ENCODE measurements at places on chromosomes 3 and 15.

DNA sequence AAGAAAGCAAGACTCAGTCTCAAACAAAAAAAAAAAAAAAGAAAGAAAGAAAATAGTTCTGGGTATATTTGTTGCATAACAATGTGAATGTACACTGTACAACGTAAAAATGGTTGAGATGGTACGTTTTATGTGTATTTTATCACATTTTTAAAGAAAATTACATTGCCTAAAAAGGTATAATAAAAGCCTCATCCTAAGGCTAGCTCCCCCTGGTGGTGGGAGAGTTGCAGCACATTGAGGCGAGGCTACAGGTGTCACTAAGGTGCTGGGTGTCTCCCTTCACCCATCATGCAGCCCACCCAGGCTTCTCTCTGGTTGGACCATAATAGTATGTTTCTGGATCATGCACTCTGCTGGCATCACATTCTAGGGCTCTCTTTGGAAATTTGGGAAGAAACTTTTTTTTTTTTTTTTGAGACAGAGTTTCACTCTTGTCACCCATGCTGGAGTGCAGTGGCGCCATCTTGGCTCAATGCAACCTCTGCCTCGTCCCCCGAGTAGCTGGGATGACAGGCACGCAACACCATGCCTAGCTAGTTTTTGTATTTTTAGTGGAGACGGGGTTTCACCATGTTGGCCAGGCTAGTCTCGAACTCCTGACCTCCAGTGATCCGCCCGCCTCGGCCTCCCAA is 12.4 kb upstream of the RAB11A start:
- peak; percentile 82 for DNase-seq

GRCh38 chr3:77421916-77422315 is 382.0 kb downstream of the ROBO2 start:
- DNase-seq = no peak

DNA sequence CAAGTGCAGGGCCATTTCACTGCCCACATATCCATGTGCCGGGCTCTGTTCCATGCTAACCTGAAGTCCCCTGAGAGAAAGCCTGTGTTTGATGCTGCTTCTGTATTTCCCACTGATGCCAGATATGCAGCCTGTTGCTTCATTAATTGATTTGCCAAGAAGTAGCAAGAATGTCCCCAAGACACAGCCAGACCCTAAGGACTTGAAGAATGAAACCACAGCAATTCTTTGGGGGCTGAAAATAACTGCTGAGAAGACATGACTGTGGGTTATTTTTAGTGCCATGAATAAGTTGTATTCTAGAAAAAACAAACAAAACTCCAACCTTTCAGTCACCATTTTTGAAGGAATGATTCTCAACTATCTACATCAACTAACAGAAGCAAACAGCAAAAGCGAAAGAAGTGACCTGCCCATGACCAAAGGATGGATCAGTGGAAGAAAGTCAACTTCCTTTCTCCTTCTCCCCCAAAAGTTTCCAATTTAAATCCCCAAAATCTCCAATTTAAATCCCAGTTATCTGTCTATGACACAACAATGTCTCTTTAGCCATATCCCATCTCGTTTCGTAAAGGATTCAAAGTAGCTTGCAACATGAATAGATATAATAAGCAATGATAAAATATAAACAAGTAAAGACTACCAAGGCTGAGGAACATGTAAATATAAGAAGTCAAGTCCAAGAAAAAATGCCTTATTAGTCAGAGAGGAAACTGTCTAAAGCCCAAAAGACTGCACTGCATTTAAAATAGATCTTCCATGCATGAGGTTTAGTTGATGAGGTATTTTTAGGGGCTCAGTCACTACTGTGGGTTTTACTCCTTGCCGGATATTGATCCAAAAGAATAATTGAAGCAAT is 226.8 kb downstream of the DTWD1 start:
- no peak for DNase-seq

- peak; percentile 24 for DNase-seq
Measured at GRCh38 chr3:52055537-52056351, 627 bp downstream of the DUSP7 start.

DNA sequence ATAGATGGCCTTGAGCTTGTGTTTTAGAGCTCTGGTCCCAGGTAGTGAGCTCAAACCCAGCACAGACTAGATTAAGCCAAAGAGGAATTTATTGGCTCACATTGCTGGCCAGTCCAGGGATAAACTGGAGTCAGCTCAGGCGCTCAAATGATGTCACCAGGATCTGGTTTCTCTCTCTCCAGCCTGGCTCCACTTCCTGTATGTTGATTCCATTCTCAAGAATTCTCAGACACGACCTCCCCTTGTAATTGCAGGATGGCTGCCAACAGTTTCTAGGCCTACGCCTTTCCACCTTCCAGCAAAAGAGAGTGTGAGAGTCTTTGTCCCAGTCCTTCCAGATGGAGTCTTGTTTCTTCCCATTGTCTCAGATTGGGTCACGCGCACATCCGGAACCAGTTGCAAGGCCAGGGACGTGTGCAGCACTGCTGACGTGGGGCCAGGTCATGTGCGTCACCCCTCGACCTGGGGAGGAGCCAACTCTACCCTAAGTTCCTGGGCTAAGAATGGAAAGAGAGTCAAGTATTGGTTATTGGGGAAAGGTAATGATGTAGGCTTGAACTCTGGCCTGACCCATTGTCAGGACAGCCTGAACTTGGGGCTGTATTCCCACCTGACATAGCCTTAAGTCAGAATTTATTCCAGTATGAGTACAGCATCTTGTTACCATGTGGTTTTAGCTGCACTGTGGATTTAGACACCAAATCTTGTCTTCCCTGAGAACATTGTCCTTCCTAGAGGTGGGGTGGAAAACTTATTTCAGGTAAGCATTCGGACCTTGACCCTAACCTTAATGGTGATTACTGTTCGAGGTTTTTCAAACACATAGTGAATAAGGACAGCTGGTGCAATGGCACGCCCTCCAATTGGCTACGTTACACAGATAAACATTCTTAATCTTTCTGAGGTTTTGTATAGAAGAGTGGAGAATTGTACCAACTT is 31.6 kb downstream of the CACNA1D start:
- no peak for DNase-seq

GRCh38 chr3:124784686-124785382 is 54.6 kb downstream of the UMPS start:
- no peak for DNase-seq

- DNase-seq = no peak
Measured at GRCh38 chr3:55796533-55796932, 309.4 kb upstream of the WNT5A start.

DNA sequence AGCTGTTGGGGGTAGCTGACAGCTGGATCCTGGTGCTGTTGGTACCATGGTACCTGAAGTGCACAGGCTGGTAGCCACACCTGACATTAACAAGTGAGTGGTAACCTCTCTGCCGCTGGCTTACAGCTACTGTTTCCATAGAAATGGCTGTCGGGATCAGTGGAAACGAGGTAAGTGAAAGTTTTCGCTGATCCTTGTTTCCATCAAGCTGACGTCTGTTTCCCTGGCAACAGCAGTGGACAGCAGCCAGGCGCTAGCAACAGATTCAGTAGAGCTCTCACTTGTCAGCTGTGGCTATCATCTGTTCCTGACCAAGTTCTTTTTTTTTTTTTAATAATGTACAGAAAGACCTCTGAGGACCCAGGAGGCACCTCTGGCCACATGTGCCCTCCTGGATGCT is 166.2 kb downstream of the CHDH start:
- DNase-seq = no peak

- DNase-seq = no peak
Measured at GRCh38 chr3:43608751-43609150, 13.1 kb downstream of the ANO10 start.

DNA sequence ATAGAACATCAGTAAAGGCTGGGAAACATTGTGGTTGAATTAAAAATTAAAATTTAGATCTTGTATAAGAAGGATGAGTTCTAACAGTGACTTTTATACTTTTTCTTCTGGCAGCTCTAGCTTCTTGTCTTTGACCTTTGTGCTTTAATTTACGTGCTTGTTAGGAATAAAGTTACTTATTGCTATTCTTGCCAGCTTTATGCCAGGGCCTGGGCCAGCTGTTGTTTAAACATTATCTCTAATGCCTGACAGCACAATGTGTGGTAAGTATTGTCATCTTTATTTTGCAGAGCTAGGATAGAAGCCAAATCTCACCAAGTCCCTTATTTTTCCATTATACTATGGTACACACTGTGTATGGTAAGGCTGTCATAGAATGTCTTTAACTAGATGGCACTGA is 766.7 kb upstream of the GOLIM4 start:
- no peak for DNase-seq

- DNase-seq = no peak
Measured at GRCh38 chr3:152682477-152682876, 152.5 kb upstream of the P2RY1 start.

- no peak for DNase-seq
Measured at GRCh38 chr3:149527531-149528339, 53.2 kb downstream of the TM4SF4 start.

DNA sequence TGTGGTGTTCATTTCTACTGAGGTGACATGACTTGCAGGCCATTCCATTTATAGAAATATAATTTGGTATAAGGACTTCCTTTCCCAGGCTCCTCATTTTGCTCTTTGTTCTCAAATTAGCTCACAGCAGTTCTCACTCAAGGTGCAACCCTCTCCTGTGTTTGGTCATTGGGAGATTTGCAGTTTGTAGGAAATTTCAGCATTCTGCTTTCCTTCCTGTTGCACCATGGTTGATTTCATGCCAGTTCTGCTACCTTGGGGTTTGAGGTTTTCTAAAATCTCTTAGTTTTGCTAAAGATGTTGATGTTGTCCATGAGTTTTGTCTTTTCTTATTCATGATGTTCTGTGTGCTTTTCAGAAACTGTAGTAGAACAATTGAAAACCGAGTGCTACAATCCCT is 65.7 kb upstream of the PROK2 start:
- no peak for DNase-seq

GRCh38 chr3:101381809-101382208 is 61.4 kb upstream of the IMPG2 start:
- no peak for DNase-seq

DNA sequence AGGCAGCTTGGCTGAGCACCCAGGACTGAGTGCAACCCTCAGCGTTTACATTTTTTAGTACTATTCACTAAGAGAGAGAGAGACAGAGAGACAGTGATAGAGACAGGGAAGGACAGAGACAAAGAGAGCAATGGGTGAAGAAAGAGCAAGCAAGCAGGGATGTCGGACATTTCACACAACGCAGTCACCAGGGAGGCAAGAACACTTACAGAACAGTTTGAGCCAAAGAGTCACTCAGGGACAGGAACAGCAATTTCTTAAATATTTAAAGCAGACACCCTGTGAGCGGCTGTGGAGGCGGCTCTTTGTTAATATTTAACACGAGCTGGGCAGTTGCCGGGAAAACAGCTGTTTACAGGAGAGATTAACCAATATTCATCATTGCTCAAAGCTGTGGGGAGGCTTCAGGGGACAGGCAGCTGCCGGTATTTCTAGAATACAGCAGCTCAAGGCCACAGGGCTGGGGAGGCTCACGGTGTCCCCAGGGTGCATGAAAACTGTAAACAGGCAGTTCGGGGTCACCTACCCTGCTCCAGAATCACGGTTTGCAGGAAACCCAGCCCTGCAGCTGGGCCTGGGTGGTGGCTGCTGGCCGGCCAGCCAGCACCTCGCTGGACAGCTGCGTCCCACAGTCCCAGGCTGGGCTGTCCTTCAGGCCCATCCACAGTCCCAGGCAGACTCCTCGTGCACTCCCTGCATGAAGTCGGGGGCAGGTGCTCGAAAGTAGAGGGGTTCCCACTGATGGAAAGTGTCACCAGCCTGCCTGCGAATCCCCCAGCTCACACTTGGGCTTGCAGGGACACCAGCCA is 38.8 kb upstream of the PCSK6 start:
- no peak for DNase-seq

GRCh38 chr15:65033659-65034269 is 4.3 kb upstream of the MTFMT start:
- DNase-seq = no peak

Data from CD4-positive, alpha-beta T cell (primary cell).